ENCODE measurements at places on chromosomes 2 and 18. TPM values are rescaled to one million over a fixed set of nuclear protein-coding genes. Genes with fewer than 3 reads are reported as not detected.

The CNDP1 gene
- 0.28 TPM for total RNA-seq

The FBXO48 gene
- 3.4 TPM for total RNA-seq

The SPATA3 gene
- 1.2 TPM for total RNA-seq

The B3GNT7 gene
- 0.49 TPM for total RNA-seq

The TTN gene
- total RNA-seq, result 7.0 TPM

The EGR4 gene
- 0.09 TPM for total RNA-seq

The GPR39 gene
- total RNA-seq, result not detected

The CDK15 gene
- not detected for total RNA-seq

The SPTBN1 gene
- 82.9 TPM for total RNA-seq

The IL37 gene
- total RNA-seq, result not detected

The MSTN gene
- not detected for total RNA-seq

The DSC3 gene
- total RNA-seq, result not detected

The YIPF4 gene
- total RNA-seq, result 30.9 TPM

The EPB41L3 gene
- total RNA-seq, result 0.45 TPM

The C2orf92 gene
- total RNA-seq, result 7.3 TPM

The M1AP gene
- total RNA-seq, result not detected

The AGBL5 gene
- 13.8 TPM for total RNA-seq

The RBMS1 gene
- total RNA-seq, result 41.8 TPM

The RIT2 gene
- total RNA-seq, result not detected

The VAMP8 gene
- total RNA-seq, result 99.6 TPM

The CCDC85A gene
- total RNA-seq, result not detected

The WNT6 gene
- total RNA-seq, result not detected

The LHCGR gene
- not detected for total RNA-seq

The CMPK2 gene
- total RNA-seq, result 81.3 TPM

The FTCDNL1 gene
- 2.8 TPM for total RNA-seq

The BUB1 gene
- 153 TPM for total RNA-seq

The CCDC148 gene
- total RNA-seq, result not detected

The DES gene
- total RNA-seq, result not detected

The EPAS1 gene
- 42.5 TPM for total RNA-seq

The CCDC121 gene
- 1.5 TPM for total RNA-seq

The MBOAT2 gene
- 8.0 TPM for total RNA-seq

The LRRC30 gene
- total RNA-seq, result not detected

The DNAJC5G gene
- not detected for total RNA-seq

The EN1 gene
- total RNA-seq, result not detected

The B4GALT6 gene
- 1.8 TPM for total RNA-seq

The BBS5 gene
- 1.3 TPM for total RNA-seq

The ABCB11 gene
- not detected for total RNA-seq

The SPDYA gene
- total RNA-seq, result 1.6 TPM

The LONRF2 gene
- total RNA-seq, result 0.15 TPM

The C1QL2 gene
- total RNA-seq, result not detected

The TFCP2L1 gene
- 0.14 TPM for total RNA-seq

The KCNE4 gene
- total RNA-seq, result not detected

The COLEC11 gene
- 0.32 TPM for total RNA-seq

The GNLY gene
- total RNA-seq, result 1,915 TPM
